ENCODE measurements at places on chromosomes 2 and 18.

GRCh38 chr2:198077477-198077876 lies 273.1 kb downstream of the PLCL1 start:
- no peak for DNase-seq

GRCh38 chr18:38350141-38350540 lies 784.5 kb upstream of the CELF4 start:
- DNase-seq: no peak

DNA sequence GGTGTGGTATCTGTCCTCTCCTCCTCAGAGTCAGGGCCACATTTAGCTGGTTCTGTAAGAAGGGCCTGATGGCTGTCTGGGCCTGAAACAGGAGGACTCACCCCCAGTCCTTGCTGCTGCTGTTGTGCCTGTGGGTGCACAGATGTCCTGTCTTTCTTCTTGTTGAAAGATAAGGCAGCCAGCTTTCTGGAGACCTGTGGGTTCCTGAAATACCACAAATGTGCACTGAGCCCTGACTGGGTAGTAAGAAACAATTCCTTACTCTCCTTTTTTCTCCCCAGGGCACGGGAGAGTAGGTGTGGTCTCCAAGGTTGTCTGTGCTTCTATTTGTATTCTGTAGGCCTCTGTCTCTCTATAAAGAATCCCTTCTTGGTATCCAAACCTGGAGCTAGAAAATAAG lies 96.2 kb upstream of the DLX2 start:
- no peak for DNase-seq

GRCh38 chr2:62489162-62489561 lies 16.8 kb downstream of the TMEM17 start:
- no peak for DNase-seq

DNA sequence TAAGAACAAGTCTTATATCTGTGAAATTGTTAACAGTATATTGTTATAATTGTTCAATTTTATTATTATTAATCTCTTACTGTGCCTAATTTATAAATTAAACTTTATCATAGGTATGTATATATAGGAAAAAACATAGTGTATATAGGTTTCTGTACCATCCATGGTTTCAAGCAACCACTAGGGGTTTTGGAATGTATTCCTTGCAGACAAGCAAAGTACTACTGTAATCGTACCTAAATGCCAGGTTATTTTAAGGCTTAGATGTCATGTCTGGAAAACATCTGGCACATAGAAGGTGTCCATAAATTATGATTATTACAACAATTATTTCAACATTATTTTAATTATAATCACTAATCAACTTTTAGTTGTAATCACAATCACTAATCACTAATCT lies 8.4 kb downstream of the ITSN2 start:
- DNase-seq: no peak

GRCh38 chr2:227082286-227082685 lies 81.7 kb downstream of the COL4A4 start:
- DNase-seq: no peak

DNA sequence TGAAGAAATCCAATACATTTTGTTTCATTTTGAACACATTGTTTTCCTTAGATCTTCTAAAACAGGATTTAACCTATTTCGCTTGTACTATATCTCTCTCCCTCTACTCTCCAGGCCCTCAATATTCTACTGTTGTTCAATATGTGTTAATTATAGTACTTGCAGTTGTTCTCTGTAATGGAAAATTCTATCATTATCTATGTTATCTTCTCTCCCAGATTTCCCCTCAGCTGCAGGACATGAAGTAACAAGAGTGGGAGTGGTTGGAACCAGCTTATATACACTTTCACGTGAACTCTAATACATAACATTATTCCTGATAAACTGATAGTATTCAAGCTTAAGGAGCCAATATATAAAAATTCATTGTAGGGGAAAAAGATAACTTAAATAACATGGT lies 7.0 kb upstream of the STRN start:
- no peak for DNase-seq

DNA sequence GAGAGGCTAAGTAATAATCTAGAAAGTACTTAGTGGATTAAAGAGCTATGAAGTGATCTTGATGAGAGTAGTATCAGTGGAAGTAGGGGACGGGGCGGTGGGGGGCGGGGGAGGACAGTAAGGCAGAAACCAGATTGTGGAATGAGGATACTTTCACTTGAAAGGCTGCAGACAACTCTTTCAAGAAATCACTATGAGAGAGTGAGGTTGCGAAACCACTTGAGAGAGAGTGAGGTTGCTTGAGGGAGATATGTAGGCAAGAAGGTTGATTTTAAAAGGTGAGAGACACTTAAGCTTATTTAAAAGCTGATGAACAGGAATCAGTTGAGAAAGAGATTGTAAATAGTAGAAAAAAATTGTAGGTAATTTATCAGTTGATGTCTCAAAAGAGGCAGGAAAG lies 3.8 kb downstream of the ZNF397 start:
- no peak for DNase-seq

- DNase-seq: no peak
These were observed 175.5 kb upstream of the KLF7 start for GRCh38 chr2:207341112-207341750.

GRCh38 chr18:40866013-40866645 lies 1088.9 kb upstream of the PIK3C3 start:
- DNase-seq: no peak

- DNase-seq: no peak
These were observed 5.1 kb downstream of the RHOB start for GRCh38 chr2:20451761-20452499.

DNA sequence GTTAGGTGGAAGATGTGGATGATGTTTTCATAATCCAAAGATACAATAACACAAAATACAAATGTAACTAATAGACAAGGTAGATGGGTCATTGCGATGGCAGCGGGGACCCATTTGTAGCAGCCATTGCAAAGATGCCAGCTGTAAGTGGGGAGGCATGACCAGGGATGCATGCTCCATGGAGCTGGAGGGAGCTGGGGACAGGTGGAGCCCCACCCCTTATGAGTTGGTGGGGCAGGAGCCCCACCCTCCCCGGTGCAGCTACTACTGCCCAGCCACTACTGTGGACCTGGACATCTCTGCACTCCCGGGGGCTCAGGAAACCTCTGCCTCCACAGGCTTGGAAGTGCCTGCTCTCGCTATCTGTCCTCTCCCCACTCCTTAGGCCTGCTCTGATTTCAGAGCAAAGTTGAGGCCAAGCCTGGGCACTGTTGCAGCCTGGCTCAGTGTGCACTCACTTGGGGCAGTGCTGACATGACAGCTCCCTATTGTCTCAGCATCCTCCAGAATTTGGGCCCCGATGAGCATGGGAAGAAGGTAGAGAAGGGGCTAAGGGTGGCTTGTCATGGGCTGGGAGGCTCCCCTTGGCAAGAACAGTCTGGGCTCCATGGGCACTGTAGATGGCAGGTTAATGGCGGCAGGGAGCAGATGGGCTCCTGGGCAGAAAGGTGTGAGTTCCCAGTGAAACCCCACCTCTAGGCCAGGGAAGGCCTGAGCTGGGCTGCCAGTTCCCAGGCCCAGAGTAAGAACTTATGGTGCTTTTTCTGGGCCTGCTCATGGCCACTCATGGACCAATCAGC lies 81.1 kb downstream of the ZNF804A start:
- DNase-seq: no peak

DNA sequence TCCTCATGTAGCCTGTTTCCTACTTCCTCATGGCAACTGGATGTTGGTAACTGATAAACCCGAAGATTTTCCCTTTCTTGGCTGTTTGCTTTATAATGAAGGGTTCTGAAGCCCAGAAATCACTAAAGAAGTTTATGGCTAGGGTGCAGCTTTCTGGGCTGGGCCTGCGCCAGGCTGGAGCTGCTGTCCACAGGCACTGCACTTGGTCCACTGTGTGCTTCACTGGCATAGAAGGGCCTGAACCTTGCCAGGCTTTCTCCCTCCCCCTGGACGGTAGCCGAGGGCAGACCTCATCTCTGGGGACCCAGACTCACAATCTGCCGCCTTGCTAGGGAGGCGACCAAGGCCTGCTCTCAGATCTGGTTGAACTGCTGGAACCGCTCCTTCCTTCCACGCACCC lies 133.3 kb upstream of the SPRED2 start:
- DNase-seq: no peak

GRCh38 chr2:240926516-240927389 lies 20.6 kb downstream of the CROCC2 start:
- no peak for DNase-seq

GRCh38 chr2:237181844-237182243 lies 96.2 kb downstream of the COPS8 start:
- no peak for DNase-seq

GRCh38 chr2:241814643-241815476 lies 5.9 kb downstream of the NEU4 start:
- DNase-seq: no peak

GRCh38 chr2:232200195-232200594 lies 178.4 kb upstream of the ALPP start:
- DNase-seq: no peak

DNA sequence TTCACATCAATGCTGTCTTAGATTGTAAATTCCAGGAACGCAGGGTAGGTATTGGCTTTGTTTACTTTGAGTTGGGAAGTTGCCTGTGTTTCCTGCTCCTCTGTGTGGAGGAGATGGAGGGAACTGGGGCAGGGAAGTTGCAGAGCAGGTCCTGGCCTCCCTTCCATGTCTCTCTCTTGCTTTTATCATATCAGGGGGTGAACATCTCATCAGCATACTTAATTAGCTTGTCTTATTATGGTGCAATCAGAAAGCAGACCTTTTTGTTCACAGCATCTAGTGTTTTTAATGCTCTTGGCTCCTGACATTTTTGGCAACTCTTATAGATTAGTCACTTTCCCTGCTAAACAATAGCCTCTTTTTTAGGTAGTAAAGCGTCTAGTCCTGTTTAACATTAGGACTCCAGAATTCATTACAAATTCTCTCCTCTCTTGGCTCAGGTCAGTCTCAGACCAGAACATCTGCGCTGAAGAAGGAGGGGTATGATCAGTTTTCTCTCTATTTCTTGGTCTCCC lies 11.5 kb upstream of the DIPK1C start:
- DNase-seq: no peak

GRCh38 chr2:137737559-137737958 lies 226.7 kb upstream of the HNMT start:
- DNase-seq: no peak

DNA sequence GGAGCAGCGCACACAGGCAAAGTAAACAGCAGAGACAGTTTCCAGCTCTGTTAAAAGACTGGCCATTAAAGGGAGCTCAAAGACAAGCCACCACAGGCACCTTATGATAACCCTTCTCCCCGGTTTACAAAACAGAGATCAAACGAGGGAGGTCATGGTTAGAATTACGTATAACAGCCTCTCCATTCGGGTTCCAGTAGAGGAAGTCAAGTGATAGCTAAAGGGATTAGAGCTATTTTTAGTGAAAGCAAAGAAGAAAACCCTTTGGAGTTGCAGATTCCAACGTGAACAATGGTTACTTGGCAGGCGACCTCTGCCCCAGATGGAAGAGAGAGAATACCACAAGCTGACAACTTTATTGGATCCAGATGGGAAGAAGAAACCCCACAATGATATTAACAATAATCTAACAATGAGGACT lies 31.2 kb upstream of the EDAR start:
- no peak for DNase-seq

GRCh38 chr2:41197781-41198180 lies 745.9 kb upstream of the SLC8A1 start:
- DNase-seq: no peak

- DNase-seq: no peak
These were observed 15.0 kb upstream of the MYO1B start for GRCh38 chr2:191230174-191230573.

GRCh38 chr2:237473878-237474441 lies 13.1 kb upstream of the MLPH start:
- no peak for DNase-seq

- no peak for DNase-seq
These were observed 4.4 kb upstream of the CCDC150 start for GRCh38 chr2:196635156-196635555.

- no peak for DNase-seq
These were observed 161.9 kb upstream of the DAPL1 start for GRCh38 chr2:158633261-158633660.

DNA sequence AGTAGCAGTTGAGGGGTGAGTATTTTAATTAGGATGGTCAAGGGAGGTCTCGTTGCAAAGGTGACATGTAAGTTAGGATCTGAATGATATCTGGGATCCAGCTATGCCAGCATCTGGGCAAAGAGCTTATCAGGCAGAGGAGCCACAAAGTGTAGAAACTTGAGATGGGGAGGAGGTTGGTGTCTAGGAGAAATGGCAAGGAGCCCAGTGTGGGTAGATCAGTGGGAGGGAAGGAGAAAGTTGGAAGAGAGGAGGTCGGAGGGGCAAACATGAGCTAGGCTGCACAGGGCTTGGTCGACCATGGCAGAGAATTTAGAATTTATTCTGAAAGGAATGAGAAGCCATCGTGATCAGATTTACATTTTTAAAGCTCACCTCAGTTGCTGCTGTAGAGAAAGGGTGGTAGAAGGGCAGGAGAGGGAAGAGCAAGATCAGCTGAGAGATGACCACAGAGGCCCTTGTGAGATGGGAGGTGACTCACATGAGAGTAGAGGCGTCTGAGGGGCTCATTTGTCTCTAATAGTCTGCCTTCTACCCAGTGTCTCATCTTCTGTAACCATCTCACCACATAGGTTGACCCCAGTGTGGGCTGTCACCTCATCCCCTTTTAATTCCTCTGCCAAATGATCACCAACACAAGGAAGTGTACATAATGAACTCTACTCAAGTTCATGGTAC lies 170.0 kb downstream of the ETAA1 start:
- no peak for DNase-seq

- no peak for DNase-seq
These were observed 50.0 kb downstream of the GPD2 start for GRCh38 chr2:156486147-156486546.

DNA sequence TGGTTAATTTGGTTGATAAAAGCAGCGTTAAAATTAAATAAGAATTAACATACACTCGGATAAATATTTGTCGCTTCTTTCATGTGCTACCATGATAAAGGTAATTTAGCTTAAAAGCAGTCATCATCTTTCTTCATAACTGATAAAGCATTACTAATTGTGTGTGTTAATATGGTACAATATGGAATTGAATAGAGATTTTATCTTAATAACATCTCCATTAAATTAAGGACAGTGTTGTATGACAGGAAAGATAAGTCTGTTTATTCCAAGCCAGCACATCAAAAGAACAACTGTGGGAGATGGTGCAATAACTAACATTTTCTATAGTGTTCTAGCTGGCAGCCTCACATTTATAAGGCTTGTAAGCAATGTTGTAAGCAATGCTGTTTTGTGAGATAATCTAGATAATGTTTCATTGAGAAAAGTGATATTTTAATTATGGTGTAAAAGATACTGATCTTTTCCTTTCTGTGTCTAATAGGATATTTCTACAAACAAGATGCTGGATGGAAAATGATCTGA lies 64.4 kb upstream of the AFF3 start:
- DNase-seq: no peak

- no peak for DNase-seq
These were observed 214.6 kb downstream of the TRIB2 start for GRCh38 chr2:12931186-12931844.

GRCh38 chr18:35132021-35132902 lies 91.0 kb downstream of the MAPRE2 start:
- no peak for DNase-seq

DNA sequence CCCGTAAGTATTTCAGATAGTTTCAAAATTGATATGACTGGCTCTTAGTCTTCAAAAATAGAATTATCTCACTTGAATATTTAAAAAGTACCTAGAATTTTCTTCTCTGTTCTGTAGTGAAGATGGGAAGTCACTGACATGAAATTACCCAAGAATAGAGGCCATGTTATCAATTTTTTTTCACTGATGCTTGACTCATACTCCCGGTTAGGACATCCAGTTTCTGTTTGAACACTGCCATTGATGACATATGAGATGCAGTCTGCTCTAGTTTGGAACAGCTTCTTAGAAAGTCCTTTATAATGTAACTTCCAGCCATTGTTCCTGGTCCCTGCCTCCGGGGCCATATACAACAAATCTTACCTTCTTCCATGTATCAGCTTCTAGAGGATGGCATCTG lies 26.0 kb downstream of the MAP3K20 start:
- DNase-seq: no peak
